ENCODE measurements at places on chromosomes 12 and 14. TPM values are rescaled to one million over a fixed set of nuclear protein-coding genes. Genes with fewer than 3 reads are reported as not detected.

GRCh38 chr12:39587225-39587624 is 32.4 kb downstream of the ABCD2 start:
- DNase-seq, result no peak

GRCh38 chr14:91363776-91364523 is 53.7 kb downstream of the CCDC88C start:
- DNase-seq, result no peak

The ZNF26 gene
- total RNA-seq, result 13.0 TPM

The SPRYD3 gene
- total RNA-seq, result 19.2 TPM

- no peak for DNase-seq
Measured at GRCh38 chr12:133135747-133136146, 5.3 kb downstream of the ZNF10 start.

GRCh38 chr12:57370072-57370471 is 60.8 kb downstream of the R3HDM2 start:
- no peak for DNase-seq

The GRIP1 gene
- 0.82 TPM for total RNA-seq

The PSEN1 gene
- 26.6 TPM for total RNA-seq

The CDKL1 gene
- 6.1 TPM for total RNA-seq

The C12orf54 gene
- total RNA-seq, result not detected

DNA sequence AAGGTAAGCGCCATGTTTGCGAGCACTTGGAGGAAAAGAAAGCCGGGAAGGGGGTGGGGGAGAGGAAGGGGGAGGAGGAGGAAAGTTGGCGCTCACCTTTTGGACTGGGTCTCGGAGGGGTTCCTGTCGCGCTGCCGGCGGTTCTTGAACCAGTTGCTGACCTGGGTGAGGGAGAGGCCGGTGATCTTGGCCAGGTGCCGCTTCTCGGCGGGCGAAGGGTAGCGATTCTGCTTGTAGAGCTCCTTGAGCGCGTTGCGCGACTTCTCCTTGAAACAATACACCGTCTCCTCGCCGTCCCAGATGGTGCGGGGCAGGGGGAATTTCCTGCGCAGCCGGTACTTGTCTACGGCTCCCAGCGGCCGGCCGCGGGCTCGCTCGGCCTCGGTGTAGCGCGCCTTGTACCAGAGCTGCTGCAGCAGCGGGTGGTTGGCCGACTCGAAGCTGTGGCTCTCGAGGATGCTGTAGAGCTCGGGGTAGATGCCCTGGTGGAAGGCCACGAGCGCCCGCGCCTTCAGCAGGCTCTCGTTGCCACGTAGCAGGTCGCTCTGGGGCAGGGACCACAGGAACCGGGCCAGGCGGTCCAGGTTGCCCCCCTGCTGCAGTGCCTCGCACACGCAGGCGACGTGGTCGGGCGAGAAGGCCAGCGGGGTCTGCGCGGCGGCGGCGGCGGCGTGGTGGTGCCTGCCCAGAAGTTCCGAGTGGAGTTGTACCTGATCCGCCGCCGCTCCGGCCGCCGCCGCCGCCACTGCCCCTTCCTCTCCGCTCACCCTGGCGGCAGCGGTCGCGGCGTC is 840 bp downstream of the SIX4 start:
- DNase-seq, result peak; percentile 29

DNA sequence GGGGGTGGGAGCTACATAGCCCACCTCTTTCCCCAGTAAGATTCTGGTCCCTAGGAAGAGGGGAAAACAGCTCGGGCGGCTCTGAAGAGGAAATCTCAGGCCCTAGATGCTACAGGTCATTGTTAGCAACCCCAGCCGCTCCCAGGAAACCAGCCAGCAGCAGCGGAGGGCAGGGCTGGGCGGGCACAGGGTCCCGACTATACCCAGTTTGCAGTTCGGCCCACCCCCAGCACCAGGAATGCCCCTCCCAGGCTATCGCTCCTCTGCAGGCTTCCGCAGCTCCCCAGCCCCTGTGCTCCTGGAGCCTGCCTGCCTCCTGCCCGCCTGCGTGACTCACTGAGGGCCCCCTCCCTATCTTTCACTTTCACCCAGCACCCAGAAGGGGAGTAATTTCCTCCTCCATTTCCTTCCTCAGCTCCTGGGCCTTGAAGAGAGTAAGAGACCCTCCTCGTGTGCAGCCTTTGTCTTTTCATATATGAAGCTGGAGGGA is 27.2 kb upstream of the PNMA1 start:
- DNase-seq, result peak; percentile 76
